ENCODE measurements at places on chromosomes 3 and 15.

GRCh38 chr3:51683566-51683965 lies 12.5 kb downstream of the TEX264 start:
- no peak for DNase-seq

- DNase-seq: no peak
These were observed 685 bp upstream of the FOXB1 start for GRCh38 chr15:60003243-60004008.

- DNase-seq: no peak
These were observed 76.1 kb upstream of the DCLK3 start for GRCh38 chr3:36840453-36840921.

DNA sequence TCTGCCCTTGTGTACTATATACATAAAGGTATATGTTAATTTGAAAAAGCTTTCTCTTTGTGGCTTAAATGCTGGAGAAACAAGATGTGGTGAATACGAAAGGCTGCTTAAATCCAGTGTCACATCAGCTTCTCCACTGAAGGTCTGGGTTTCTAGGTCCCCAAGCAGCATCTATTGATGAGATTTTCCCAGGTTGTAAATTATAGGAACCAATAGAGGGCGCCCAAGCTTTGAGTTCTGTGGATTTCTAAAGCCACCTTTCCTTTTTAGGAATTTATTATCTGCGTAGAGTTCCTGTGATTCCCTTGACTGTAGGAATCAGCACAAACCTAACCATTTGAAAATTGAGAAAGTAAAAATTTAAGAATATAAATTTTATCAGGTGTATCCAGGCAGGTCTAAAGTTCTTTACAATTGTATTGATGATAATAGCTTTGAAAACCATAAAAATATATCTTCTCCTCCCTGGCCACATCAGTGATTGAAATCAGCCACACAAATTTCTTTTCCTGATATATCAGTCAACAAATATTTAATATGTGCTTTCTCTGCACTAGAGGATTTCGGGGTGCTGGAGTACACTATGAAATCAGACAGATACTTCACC lies 88.3 kb upstream of the ADAMTSL3 start:
- no peak for DNase-seq

DNA sequence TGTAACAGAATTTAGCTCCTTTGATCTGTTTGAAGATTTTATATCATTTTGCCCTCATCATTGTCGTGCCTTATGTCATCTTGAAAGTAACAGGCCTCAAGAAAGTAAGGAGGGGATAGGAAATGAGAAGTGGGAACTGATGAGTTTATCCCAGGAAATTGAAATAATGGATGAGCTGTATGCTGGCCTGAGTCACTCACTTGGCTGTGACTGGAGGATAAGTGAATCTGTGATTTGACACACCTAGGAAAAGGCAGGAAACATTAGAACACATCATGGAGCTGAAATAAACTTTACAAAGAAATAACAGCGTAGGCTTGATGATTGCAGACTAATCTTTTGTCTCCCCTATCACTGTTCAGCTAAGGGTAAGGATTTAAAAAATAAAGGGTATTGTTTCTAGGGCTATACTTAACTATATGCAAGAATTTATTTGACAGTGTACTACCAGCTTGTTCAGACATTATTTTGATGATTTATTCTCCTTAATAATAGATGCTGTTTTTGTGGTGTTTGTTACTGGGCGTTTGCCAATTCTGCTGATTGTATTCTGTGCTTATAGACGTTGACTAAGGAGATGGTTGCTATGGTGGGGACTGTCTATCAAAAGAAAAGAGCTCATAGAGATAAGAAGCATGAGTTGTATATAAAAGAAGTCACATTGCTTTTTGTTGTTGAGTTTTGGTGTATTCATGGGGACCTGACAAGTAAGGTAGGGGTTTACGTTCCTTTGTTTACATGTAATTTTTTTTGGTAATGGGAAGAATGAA lies 105.6 kb upstream of the ROPN1 start:
- no peak for DNase-seq

DNA sequence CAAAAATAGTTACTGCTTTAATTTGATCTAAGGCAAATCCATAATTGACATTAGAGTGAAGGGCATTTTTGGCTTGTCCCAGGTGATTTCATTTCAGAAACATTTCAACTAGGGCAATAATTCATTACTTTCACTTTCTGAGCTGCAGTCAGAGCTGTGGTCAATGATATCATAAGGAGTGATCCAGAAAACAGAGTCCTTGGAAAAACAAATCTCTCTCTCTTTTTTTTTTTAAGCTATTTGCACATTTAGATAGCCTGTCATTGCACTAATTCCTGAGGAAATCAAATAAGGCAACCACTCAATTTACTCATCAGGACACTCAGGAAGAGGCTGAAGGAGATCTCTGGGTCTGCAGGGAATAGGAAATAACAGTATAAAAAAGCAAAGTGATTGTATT lies 269.5 kb upstream of the LRRC3B start:
- no peak for DNase-seq

GRCh38 chr3:121330118-121330517 lies 215.7 kb downstream of the POLQ start:
- DNase-seq: no peak

- no peak for DNase-seq
These were observed 238.0 kb downstream of the DOCK3 start for GRCh38 chr3:50912746-50913145.

DNA sequence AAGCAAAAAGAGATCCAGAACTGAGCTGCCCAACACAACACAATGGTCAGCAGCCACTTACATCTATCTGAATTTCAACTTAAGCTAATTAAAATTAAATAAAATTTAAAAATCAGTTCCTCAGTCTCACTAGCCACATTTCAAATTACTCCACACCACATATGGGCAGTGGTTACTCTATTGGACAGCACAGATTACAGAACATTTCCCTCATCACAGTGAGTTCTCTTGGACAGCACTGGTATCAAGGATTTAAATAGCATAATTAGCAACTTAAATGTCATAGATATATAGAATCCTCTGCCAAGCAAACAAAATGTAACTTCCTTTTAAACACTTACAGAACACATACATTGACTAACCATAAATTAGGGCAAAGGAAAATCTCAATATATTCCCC lies 64.4 kb downstream of the KBTBD12 start:
- DNase-seq: no peak

- DNase-seq: no peak
These were observed 86.4 kb downstream of the WWTR1 start for GRCh38 chr3:149571381-149571780.

DNA sequence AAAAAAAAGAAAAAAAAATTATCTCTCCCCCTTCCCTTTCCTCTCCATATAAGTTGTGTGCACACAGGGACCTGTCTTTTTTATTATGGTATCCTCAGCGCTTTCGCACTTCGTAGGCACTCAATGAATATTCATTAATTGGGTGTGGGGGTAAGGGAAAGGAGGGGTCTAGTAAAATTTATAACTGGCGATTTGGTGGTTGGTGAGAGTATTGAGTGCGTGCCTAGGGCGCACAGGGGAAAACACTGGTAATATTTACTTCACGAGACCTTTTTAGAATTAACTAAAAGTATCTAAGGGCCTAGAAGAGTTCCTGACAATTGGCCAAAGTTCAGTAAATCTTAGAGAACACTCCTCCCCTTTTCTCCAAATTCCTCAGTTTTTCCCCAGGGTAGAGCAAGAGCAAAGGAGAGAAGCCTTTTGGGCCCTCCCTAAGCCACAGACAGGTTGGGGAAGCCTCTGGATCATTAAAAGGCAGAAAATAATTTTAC lies 25.7 kb downstream of the TYRO3 start:
- no peak for DNase-seq

- no peak for DNase-seq
These were observed 162.8 kb upstream of the RARB start for GRCh38 chr3:25265284-25265683.
